Iris pigment epithelial cell (primary cell): ENCODE measurements at places on chromosomes 1 and 21.
A peak's percentile ranks its signal among the peaks of the same experiment; 100 is the strongest.

DNA sequence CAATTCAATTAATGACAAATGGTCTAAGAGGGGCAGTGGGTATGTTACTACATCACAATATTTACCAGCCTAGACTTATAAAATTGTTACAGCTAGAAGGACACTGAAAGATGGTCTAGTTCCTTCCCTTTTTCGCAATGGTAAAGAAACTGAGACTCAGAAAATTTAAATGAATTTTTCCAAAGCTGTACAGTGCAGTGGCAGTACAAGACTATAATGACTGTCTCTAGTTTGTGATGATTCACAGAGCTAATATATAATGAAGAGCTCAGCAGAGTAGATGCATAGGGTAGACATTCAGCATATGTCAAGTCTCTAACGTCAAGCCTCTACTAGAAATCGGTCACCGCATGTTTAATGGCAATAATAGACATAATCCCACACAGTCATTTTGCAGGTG, 4.6 kb downstream of the PLPP3 start:
- no peak for DNase-seq

DNA sequence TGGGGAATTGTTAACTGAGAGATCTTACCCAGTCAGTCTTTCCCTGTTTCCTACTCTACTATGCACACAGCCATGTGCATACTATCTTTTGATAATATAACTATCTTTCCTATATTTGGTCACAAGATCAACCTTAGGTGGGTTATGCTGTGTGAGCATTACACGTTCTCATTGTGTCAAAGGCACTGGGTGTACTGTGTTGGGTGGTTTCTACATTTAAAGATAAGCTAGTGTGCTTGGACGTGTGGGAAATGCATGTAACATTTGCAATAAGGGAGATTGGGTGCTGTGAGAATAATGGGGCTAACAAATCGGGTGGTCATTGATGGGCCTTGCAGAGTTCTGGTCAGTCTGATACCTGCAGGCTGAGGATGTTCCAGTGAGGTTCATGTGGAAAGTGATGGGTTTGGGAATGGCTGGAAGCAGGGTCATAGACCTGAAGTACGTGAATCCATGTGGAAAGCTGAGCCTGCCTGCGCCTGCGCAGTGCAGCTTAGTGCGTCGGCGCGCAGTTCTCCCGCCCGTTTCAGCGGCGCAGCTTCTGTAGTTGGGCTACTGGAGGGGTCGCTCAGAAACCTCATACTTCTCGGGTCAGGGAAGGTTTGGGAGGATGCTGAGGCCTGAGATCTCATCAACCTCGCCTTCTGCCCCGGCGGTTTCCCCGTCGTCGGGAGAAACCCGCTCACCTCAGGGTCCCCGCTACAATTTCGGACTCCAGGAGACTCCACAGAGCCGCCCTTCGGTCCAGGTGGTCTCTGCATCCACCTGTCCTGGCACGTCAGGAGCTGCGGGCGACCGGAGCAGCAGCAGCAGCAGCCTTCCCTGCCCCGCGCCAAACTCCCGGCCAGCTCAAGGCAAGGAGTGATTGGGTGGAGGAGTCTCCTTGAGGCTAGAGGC, at the start of gene MSH4:
Gene MSH4 (plus strand): TSS at position 507 of the 897 bp plus-strand sequence. CDS start 104 bp downstream, at position 611.
- DNase-seq = no peak

DNA sequence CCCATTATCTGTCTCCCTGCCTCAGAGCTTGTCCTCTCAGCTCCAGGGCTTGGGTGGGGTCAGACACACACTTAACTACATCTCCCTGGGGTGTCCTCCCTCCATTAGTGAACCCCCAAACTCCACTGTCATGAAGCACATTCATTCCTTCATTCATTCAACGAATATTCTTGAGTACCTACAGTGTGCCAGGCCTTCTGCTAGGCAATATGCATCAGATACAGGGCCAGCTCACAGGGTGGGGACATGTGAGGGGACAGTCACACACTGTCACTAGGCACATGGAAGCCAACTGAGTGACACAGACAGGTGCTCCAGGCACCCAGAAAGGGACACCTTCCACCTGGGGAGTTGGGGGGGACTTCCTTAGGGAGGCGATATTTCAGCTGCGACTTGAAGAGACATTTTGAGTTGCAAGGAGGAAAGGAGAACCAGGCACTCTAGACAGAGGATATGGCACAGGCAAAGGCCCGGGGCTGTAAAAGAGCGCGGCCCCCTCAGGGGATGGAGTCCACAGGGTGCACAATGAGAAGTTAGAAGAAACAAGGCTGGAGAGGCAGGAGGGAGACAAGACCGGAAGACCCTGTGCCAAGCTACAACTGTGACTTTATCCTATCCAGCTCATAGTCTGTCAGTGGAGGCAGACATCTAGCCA, 8.7 kb upstream of the S100A8 start:
- DNase-seq = no peak

GRCh38 chr1:64000021-64000420, 203.4 kb upstream of the UBE2U start:
- peak; percentile 56 for DNase-seq

- peak; percentile 59 for DNase-seq
Observed at GRCh38 chr1:153796786-153797659, 21.8 kb downstream of the SLC27A3 start.

DNA sequence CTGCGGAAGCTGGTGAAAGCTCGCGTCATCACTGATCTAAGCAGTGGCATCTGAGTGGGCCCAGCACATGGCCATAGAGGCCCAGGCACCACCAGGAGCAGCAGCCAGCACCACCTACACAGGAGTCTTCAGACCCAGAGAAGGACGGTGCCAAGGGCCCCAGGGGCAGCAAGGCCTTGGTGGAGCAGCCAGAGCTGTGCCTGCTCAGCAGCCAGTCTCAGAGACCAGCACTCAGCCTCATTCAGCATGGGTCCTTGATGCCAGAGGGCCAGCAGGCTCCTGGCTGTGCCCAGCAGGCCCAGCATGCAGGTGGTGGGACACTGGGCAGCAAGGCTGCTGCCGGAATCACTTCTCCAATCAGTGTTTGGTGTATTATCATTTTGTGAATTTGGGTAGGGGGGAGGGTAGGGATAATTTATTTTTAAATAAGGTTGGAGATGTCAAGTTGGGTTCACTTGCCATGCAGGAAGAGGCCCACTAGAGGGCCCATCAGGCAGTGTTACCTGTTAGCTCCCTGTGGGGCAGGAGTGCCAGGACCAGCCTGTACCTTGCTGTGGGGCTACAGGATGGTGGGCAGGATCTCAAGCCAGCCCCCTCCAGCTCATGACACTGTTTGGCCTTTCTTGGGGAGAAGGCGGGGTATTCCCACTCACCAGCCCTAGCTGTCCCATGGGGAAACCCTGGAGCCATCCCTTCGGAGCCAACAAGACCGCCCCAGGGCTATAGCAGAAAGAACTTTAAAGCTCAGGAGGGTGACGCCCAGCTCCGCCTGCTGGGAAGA, 3.2 kb upstream of the ARTN start:
- no peak for DNase-seq

DNA sequence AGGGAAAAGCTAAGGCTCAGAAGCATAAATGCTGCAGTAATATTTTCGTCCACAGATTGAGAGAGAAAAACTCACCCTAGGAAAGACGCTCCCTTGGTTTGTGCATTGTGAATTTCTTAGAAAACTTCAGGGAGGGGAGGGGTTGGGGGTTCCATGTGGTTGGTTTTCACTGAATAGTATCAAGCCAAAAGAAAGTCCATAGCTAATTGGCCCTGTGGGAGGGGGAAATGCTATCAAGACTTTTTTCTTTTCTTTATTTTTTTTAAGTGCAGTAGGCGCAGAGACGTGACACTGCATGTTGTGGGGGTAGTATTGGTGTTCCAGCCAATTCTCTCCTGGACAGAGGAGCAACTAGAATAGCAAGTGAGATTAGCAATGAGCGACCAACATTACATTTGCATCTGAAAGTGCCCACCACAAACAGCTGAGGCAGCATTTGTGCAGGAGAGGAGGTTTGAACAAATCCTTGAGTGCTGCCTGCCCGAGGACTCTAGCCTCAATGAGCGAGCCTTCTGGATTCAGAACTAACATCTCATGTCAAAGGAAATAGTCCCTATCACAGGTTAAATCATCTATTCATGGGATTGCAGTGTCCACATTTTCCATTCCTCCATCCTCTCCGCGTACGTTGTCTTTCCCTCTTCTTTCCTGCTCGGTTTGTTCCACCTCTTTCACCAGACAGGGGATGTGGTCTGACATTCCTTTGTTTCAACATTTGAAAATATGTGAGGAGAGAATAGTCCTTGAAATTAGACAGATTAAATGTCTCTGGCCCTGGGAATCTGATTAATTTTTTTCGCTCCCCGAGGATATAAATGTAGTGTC, 118.0 kb upstream of the MARK1 start:
- no peak for DNase-seq

GRCh38 chr1:2326524-2326923, 64.8 kb downstream of the MORN1 start:
- DNase-seq = no peak

- no peak for DNase-seq
Observed at GRCh38 chr1:240591078-240591477, 20.9 kb downstream of the GREM2 start.

DNA sequence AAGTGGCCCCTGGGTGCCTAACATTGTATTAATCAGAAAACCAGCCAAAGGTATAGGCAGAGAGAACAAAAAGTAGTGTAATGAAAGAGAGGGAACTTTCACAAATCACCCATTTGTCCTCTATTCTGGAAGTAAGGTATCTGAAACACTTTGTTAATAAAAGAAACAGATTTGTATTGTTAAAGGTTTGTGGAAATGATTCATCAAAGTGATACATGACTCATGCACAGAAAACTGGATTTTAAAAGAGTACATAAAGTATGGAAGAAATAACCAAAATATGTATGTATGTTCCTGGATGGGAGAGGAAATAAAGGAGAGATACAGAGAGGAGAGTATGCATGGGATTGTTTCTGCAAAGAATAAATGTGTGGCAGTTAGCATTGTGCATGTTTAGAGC, 126.8 kb downstream of the RGS21 start:
- DNase-seq = peak; percentile 30

- no peak for DNase-seq
Observed at GRCh38 chr1:11365744-11366387, 92.9 kb downstream of the UBIAD1 start.

DNA sequence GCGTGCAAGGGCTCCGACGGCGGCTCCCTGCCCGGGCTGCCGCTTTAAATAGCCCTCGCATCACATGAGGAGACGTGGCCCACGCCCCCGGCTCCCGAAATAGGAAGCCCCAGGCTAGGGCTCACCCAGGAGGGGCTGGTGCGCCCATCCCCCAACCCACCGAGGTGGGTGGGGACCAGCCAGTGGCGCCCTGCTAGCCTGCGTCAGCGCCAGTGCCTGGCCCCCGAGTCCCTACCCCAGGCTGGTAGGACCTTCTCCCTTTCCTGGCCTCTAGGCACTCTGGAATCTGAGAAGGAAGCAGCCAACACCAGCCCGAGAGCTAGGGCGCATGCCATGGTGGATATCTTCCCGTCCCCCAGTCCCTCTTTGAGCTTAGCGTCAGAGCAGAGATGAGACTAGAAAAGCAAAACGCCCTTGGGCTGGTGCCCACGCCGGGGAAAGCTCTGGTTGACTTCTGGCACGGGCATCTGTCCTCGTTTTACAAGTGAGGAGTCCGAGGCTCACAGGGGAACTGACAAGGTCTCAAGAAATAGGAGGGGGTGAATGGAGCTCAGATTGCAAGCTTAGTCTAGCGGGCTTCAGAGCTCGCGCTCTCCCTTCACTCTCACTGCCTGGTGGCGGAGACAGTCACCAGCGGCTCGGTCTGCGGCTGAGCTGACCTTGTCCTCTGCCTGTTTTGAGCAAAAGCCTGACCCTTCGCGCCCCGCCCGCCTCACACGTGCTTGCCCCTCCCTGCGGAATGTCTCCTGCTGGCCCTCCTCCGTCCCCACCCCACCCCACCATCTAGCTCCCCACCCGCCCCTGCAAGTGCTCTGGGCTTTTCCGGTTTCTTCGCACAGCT, at the start of gene FABP3:
Gene FABP3 (minus strand): TSS at position 21 of the 841 bp plus-strand sequence. CDS start 62 bp downstream, outside the sequence.
- DNase-seq = peak; percentile 59

DNA sequence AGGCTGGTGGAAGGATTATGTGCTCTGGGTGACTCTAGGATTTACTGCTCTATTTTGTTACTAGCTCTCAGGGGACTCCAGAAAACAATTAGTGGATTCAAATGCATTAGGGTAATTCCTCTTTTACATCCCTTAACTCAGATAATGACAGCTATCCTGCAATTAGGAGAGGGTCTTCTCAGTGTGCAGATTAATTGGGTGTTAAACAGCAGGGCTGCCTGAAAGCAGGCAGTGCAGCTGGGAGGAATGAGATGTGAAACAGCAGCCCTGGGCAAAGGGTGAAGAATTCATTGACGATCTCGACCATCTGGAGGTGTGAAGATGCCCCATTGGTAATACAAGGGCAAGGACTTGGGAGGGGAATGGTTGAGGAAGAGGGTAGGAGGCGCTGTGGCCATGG, 66.1 kb downstream of the HTR6 start:
- DNase-seq = no peak

DNA sequence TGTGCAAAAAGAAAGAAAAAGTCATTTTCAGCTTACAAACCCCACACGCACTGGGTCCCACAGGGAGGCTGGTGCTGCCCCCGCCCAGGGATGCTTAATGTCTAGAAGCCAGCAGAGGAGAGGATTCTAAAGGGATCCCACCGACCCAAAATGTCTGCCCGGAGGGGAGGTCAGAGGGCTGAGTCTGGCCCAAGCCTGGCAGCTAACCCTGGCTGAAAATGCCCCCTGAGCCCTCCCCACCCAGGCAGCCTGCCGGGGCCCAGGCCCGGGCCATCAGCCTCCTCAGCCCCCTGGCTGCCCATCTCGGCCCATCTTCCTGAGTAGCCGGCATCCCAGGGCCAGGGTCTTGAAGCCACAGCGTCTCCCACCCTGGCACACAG, 33.5 kb downstream of the ACOT7 start:
- no peak for DNase-seq

GRCh38 chr1:54095546-54096226, 42.3 kb downstream of the TCEANC2 start:
- no peak for DNase-seq

DNA sequence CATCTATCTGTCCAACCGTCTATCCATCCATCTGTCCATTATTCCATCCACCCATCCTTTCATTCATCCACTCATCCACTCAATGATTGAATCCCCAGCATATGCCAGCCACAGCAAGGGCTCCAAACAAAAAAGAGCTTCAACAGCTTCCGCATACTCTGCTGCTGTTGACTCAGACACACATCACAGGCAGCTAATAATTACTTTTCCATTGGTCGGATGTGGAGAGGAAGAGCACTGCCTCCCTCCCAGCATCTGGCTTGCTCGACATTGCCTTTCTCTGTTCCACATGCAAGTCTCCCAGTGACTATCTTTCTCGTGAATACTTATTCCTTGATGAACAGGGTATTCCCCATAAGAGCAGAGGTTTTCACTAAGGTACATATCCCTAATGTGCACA, 176.5 kb downstream of the HIVEP3 start:
- DNase-seq = peak; percentile 80

- DNase-seq = peak; percentile 3
Observed at GRCh38 chr1:107138767-107139445, 1.9 kb upstream of the NTNG1 start.
